ENCODE measurements at places on chromosomes 3 and 15.
A peak's percentile ranks its signal among the peaks of the same experiment; 100 is the strongest.

GRCh38 chr3:31543375-31543774 is 10.7 kb downstream of the STT3B start:
- DNase-seq: no peak

DNA sequence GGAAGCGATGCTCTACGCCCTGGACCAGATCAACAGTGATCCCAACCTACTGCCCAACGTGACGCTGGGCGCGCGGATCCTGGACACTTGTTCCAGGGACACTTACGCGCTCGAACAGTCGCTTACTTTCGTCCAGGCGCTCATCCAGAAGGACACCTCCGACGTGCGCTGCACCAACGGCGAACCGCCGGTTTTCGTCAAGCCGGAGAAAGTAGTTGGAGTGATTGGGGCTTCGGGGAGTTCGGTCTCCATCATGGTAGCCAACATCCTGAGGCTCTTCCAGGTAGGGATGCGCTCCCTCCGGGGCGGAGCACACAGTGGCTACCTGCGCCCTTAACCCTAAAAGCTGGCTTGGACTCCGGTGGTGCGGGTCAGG is 698 bp downstream of the GRM7 start:
- DNase-seq: no peak

DNA sequence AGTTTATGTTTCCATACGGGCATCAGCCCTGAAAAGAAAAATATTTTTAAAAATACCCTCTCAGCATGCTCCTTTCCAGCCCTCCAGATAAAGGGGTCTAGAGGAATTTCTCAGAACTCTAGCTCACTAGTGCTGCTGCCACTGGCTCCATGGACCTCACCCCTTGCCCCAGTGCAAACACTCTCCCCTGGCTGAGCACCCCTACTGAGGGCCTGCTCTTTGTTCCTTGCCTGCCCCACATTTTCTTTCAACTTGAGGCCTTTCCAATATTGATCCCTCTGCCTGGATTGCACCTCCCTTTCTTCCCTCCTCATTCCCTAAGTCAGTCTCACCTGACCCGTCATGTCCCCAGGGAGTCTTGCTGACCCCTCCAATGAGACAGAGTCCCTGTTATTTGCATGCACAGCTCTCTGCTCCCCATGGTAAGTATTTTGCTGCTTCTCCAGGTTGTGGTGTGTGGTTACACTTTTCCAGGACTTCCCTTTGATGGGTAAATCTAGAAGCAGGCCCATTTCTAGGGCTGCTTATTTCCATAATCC is 196.5 kb downstream of the EPHB1 start:
- no peak for DNase-seq

GRCh38 chr3:41987627-41988026 is 25.7 kb upstream of the ULK4 start:
- DNase-seq: no peak

GRCh38 chr3:165406425-165406824 is 210.2 kb upstream of the SLITRK3 start:
- no peak for DNase-seq

- no peak for DNase-seq
These were observed 357.2 kb downstream of the CLSTN2 start for GRCh38 chr3:140292170-140292569.

- DNase-seq: no peak
These were observed 204.8 kb upstream of the ZPLD1 start for GRCh38 chr3:102230057-102230456.

- DNase-seq: no peak
These were observed 17.3 kb downstream of the BOC start for GRCh38 chr3:113228498-113229286.

GRCh38 chr3:133859381-133860234 is 36.1 kb downstream of the RAB6B start:
- DNase-seq: no peak

DNA sequence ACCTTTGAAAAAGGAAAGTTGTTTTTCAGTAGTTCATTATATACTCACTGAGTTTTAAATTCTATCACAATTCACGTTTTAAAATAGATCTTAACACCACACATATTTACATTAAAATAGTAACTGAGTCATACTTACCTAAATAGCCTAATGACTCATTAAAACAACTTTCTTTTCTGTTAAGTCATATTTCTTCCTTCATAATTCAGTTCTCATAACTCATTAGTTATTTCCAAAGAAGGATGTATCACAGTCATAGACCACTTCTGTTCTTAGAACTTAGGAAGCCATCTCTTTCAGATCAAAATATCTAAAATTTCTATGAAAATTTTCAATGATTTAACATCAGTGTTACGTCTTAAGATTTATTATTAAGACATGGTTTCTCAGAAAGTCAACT is 885.9 kb downstream of the FHIT start:
- no peak for DNase-seq

GRCh38 chr15:43505738-43506137 is 11.7 kb upstream of the MAP1A start:
- no peak for DNase-seq

GRCh38 chr3:53821631-53822121 is 24.5 kb downstream of the CHDH start:
- DNase-seq: no peak

GRCh38 chr3:11602886-11603527 is 40.7 kb downstream of the VGLL4 start:
- no peak for DNase-seq

- no peak for DNase-seq
These were observed 24.6 kb upstream of the SLC6A6 start for GRCh38 chr3:14377838-14378169.

DNA sequence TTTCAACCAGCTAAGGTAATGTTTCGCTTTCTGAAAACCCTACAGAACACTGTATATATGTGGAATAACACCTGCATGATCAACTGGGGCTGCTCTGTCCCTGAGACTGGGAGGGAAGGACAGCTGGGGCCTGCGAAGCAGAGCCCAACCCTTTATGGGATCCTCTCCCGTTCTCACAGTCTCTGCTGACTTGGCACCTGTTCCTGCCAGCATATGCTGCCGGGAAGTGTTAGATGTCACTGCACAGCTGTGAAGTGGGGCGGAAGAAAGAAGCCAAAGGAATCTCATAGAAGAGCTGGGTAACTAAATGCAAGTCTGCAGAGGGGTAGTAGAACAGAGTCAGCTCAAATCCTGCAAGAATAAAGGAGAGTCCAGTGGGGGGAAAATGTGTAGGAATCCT is 29.6 kb downstream of the LRRC3B start:
- DNase-seq: no peak

GRCh38 chr15:91219206-91219605 is 119.1 kb downstream of the SV2B start:
- DNase-seq: no peak

GRCh38 chr3:9396301-9396631 is 1.1 kb upstream of the SETD5 start:
- no peak for DNase-seq

DNA sequence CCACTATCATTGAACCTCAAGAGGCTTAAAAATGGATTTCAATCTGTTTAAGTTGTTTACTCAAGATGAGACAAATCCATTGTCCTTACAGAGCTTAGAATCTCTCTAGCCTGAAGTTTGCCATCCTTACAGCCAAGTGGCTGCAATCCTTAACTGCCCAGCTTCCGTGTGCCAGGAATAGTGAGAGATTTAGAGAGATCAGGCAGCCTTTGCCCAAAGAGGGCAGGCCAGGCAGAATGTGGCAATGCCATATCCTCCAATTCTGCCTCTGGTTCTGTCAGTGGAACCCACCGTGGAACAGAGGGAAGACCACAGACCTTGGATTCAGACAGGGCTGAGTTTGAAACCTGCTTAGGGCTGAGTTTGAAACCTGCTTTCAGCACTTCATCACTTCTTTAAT is 374.3 kb downstream of the VPS13C start:
- no peak for DNase-seq

- DNase-seq: peak; percentile 19
These were observed 5.0 kb downstream of the PTH1R start for GRCh38 chr3:46882377-46883053.

GRCh38 chr3:136277115-136277514 is 27.0 kb downstream of the PCCB start:
- DNase-seq: no peak

- no peak for DNase-seq
These were observed 30.1 kb downstream of the PLOD2 start for GRCh38 chr3:146130881-146131371.

DNA sequence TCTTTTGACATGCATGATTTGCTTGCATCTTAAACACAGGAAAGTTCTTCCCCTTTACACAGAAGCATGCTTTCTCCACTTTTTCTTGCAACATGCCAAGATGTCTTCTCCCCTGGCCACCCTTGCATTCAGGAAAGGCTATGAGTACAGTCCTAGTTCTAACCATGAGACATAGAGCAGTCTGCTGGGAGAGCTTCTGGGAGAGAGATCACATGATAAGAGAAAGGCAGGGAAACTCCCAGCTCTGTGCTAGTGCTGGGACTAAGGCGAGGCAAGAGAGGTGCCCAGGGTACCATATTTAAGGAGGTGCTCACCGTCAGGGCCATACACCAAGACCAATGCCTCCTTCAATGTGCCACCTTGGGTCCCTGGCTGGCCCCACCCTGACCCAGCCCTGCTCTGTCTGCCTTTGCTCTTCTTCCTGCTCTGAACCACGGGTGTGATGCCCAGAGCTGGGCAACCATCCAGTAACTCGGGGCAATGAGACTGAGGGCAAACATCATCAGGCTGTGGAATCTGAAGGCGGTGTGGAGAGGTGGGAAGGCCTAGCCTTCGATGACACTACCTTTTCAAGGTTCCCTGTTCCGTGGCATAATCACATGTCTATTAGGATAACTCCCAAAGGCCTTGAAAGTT is 77.4 kb upstream of the PRR20G start:
- no peak for DNase-seq

DNA sequence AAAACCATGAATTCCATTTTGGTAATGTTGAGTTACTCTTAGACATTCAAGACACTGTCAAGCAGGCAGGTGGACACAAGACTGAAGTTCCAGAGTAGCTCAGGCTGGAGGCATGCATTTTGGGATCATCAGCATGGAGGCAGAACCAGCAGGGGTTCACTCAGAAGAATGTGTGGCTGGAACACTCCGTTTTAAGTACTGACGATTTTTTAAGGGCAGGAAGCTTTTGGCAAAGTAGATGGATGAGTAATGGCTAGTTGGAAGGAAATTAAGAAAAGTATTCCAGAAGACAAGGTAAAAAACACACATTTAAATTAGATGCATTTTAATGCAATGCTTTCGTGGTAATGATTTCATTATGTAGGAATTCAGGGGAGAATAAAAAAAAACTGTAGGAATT is 420.4 kb downstream of the ROBO2 start:
- DNase-seq: no peak

GRCh38 chr15:94372821-94373220 is 141.5 kb downstream of the MCTP2 start:
- DNase-seq: no peak

- no peak for DNase-seq
These were observed 119.9 kb upstream of the GAP43 start for GRCh38 chr3:115503394-115503793.

GRCh38 chr3:61956236-61956635 is 394.9 kb downstream of the PTPRG start:
- no peak for DNase-seq

GRCh38 chr15:87610366-87610765 is 646.2 kb downstream of the NTRK3 start:
- DNase-seq: no peak

DNA sequence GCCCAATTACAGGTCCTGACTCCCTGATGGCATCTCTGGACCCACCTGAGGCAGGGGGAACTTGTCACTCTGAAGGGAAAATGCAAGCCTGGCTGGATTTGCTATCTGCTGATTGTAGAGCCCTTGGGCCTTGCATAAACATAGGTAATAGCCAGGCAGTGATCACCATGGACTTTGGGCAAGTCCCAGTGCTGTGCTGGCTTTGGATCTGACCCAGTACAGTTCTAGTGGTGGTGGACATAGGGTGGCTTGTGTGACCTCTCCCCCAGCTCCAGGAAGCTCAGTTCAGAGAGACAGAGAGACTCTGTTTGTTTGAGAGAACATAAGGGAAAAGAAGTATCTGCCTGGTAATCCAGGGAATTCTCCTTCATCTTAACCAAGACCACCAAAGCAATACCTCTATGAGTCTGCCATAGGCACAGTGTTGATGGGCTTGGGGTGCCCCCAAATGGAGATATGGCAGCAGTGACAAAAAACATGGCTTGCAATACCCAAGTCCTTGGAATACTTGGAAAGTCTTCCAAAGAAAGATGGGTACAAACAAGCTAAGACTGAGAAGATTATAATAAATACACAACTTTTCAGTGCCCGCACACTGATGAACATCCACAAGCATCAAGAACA is 348.5 kb downstream of the PYDC2 start:
- DNase-seq: no peak

DNA sequence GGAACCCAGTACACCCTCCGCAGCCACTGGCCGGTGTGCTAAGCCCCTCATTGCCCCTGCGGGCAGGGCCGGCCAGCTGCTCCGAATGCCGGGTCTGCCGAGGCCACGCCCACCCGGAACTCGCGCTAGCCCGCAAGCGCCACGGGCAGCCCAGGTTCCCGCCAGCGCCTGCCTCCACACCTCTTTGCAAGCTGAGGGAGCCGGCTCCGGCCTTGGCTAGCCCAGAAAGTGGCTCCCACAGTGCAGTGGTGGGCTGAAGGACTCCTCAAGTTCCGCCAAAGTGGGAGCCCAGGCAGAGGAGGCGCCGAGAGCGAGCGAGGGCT is 81.4 kb upstream of the BCHE start:
- DNase-seq: no peak

DNA sequence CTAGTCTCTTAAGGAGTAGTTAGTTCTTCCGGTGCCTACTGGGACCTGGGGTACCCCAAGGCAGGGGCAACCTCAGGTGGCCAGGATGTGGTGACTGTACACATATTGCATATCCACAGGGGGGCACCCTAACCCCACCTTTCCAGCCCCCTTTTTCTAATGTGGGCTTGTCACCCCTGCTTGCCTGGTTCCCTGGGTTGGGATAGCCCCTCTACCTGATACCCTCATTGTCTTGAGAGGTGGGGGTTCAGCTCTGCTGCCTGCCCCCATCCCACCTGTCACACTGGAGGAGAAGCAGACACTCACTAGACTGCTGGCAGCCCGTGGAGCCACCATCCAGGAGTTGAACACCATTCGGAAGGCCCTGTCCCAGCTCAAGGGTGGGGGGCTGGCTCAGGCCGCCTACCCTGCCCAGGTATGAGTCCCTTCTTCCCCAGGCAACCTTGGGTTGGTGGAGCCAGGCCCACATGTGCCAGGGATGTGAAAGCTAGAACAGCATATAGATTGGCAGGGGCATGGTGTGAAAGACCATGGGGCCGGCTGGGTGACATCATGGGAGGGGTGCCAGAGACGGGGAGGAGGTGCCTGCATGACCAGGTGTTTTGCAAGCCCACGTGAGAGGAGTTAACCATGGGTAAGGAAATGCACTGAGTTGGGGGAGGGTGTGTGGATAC is 4.0 kb downstream of the GLYCTK start:
- DNase-seq: no peak

GRCh38 chr3:167887096-167887495 is 151.6 kb downstream of the SERPINI1 start:
- no peak for DNase-seq

- DNase-seq: no peak
These were observed 15.4 kb downstream of the APH1B start for GRCh38 chr15:63292771-63293170.

DNA sequence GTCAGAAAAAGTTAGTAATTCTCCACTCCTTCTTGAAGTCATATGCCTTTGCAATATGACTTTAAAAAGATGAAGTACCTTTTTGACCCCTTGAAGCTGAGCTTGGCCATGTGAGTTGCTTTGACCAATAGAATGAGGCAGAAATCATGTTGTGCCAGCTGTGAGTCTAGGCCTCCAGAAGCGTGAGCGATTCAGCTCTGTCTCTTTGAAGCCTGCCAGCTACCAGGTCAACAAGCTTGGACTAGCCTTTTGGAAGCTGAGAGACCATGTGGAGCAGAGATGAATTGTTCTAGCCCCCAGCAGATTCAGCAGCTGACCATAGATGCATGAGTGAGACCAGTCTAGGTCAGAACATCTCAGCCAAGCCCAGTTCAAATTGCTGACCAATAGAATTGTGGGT is 69.8 kb upstream of the EOMES start:
- no peak for DNase-seq
